Stomach (tissue), 19 donors: ENCODE measurements at places on chromosomes 7 and 10. TPM values are rescaled to one million over a fixed set of nuclear protein-coding genes. Genes with fewer than 3 reads are reported as not detected.

SPDYE9 gene
- 0.37 TPM for total RNA-seq

DNA sequence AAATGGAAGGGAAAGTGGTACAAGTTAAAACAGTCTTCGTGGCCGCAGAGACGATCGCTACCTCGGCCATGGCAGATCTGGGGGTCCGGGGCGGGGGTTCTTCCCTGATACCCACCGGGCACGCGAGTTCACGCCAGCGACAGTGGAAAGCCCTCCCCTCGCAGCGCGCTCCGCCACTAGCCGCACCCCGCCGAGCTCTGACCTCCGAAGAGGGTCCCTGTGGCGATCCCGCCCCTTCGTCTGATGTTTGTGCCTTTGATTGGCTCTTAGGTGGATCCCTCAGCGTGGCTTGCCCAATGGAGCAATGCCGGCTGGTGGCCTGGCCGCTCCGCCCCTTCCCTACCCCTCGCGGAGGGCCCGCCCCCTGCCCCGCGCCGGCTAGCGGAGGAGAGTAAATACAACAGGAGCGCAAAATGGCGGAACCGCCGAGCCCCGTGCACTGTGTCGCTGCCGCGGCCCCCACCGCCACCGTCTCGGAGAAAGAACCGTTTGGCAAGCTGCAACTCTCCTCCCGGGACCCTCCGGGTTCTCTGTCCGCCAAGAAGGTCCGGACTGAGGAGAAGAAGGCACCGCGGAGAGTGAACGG, at the start of gene RSBN1L:
Gene RSBN1L (plus strand): TSS at position 403 of the 586 bp plus-strand sequence. CDS start 11 bp downstream, at position 414.
- peaks cover 63% of the 10 kb centered on the region for H3K4me1 ChIP-seq
- no peaks in the 10 kb centered on the region for H3K36me3 ChIP-seq
- DNase-seq: peak; percentile 99
- peak within 1 kb of the TSS; percentile 99 for H3K27ac ChIP-seq
- no peaks in the 10 kb centered on the region for H3K27me3 ChIP-seq

GRCh38 chr7:36441344-36442022, 51.8 kb downstream of the ANLN start:
- peaks cover 3% of the 10 kb centered on the region for H3K36me3 ChIP-seq
- H3K27me3 ChIP-seq: no peaks in the 10 kb centered on the region

DNA sequence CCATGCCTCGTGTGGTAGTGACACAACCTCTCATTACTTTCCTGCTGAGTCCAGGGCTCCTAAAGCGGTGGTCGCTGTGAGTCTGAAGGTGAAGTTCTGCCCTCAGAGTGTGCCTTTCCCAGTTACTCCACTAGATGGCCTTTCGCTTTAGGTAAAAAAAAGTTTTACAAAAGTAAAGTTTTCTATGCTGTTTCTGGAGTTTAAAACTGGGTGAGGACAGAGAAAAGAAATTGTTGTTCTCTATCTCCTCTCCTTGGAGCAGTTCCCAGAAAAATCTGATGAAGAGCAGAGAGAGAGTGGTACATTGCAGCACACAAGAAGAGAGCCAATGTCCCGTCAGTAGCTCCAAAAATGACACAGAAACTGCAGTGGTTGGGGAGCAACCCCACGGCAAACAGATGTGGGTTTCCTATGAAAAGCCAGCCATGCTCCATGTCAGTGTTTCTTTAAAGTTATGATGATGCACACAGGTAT, 257.1 kb downstream of the GLI3 start:
- no peak overlapping the region for H3K27ac ChIP-seq
- no peaks in the 10 kb centered on the region for H3K27me3 ChIP-seq
- no peaks in the 10 kb centered on the region for H3K4me1 ChIP-seq

GRCh38 chr10:126156503-126156902, 231.8 kb downstream of the ADAM12 start:
- no peaks in the 10 kb centered on the region for H3K4me1 ChIP-seq
- no peak overlapping the region for H3K27ac ChIP-seq
- no peak for DNase-seq
- no peaks in the 10 kb centered on the region for H3K36me3 ChIP-seq
